ENCODE measurements at places on chromosomes 5 and 9.

DNA sequence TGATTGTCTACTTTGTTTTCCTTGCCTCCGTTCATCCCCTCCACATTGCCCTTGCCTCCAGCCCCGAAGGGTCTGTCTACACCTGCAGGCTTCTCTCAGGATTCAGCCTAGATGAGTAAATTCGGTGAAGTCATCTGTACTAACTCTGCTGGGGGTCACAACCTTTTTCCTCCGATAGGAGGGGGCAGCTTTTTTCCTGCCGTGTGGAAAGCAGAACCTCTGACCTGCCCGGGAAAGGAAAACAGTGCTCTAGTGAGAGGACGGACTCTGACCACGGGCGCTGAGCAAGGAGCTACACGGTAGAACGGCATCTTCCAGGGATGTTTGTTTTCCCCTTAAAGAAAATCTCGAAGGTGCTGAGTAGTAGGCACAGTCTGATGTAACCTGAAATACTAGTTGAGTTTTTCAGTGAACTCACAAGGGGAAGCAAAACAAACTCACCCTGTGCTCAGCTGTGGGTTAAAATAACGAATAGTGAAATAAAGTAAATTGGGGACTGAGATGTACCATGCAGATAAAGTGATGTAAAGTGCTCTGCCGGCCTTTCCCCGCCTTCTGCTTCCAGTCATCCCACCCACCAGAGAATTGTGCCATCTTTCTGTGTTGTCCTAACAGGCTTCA, 281.8 kb downstream of the AOPEP start:
- DNase-seq: no peak

DNA sequence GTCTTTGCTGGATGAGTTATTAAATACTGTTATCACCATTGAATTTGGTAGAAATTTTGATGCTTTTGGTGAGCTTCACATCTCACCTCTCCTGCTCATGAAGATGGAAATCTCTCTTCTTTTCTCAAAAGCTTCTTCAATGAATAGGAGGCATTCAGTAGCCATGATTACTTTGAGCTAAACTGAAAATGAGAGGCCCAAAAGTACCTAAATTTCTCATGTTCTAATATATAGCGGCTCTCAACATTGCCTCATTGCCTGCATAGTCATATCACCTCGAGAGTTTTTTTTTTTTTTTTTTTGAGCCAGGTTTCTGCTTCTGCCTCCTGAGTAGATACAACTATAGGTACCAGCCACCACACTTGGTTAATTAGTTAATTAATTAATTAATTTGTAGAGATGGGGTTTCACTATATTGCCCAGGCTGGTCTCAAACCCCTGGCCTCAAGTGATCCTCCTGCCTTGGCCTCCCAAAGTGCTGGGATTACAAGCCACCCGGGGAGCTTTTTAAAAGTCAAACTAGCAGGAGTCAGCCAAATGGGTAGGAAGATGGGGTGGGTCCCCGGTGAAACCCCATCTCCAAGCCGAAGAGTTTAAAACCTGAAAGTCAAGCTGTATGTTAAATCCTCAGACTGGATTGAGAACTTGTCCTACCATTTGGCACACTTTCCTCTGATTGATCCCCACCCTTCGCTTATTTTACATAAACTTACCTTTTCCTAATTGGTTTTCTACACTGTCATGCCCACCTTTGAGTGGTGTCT, 169.0 kb downstream of the DOCK2 start:
- no peak for DNase-seq

DNA sequence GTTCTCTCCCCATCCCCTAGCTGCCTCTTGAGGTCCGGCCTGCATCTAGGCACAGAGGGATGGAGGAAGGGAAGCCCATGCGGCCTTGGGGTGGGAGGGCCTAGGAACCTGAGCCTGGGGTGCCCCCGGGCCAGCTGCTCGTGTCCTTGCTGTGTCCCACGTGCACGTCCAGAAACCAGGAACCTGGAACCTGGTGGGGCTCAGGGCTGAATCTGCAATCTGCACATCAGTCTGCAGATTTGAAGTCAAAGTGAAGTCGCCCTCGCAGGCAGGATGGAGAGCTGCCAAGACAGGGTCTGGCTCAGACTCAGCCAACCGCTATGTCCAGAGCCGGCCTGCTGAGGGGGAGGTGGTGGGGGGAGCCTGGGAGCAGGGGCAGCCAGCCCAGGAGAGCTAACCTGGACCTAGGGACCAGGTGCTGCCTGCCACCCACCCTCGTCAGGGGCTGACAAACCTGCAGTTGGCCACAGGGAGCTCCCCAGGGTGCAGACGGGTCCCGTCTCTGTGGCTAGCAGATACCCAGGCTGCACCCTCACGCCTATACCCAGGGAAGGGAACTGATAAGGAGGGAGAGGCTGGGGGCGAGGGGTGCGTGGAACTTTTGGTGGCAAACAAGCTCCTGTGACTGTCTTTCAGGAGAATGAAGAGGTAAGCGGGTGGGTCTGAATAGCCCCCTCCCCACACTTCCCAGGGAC, 103.5 kb upstream of the SIMC1 start:
- no peak for DNase-seq

GRCh38 chr5:135130261-135131215, 96.5 kb upstream of the PITX1 start:
- DNase-seq: no peak

DNA sequence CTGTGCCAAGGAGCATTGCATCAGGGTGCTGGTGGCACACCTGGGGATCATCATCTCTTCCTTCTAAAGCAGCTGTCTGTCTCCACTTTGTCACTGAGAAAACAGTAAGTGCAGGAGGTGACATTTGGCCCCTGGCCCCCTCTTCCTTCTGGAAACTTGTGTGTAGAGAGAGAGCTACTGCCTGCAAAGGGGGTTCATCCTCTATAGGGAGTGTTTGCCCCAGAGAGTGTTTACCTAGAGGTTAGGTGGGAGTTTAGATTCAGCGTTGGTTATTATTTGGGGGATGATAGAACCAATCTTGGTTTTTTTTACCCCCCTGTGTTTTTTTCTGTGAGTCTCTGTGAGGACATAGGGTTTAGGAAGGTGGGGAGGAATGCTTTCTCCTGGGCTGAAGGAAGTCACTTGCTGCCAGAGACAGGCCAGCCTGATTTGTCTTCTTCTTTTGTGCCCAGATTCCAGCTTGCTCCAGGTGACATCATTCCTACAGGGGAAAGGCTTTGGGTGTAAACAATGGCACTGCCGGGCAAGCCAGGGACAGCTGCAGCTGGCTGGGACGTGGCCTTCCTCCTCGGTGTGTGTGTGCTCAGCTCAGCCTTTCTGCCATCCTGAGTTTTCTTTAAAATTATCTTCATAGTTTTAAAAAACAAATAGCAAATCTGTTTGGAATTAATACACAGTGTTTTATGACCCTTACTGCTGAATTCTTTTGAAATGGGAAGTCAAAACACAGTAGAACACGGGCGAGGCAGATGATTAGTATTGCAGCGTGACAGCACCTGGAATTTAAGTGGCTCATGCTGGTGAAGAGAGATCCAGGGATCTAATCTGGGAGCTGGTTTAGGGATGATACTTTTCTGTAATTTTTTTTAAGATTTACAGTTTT, 24.5 kb downstream of the PRRC2B start:
- no peak for DNase-seq

- no peak for DNase-seq
These were observed 59.2 kb downstream of the AP3B1 start for GRCh38 chr5:78235289-78235688.

GRCh38 chr5:54080831-54081230, 229.5 kb downstream of the ARL15 start:
- DNase-seq: no peak

DNA sequence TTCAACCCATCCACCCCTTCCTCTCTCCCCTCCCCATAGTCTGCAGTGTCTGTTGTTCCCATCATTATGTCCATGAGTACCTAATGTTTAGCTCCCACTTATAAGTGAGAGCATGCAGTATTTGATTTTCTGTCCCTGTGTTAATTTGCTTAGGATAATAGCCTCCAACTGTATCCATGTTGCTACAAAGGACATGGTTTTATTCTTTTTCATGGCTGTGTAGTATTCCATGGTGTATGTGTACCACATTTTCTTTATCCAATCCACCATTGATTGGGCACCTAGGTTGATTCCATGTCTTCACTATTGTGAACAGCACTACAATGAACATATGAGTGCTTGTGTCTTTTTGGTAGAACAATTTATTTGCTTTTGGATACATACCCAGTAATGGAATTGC, 187.1 kb downstream of the PCSK5 start:
- no peak for DNase-seq
